ENCODE measurements at places on chromosomes 13 and 19.

- DNase-seq, result peak; percentile 56
Measured at GRCh38 chr13:75219479-75220237, 262.3 kb downstream of the TBC1D4 start.

DNA sequence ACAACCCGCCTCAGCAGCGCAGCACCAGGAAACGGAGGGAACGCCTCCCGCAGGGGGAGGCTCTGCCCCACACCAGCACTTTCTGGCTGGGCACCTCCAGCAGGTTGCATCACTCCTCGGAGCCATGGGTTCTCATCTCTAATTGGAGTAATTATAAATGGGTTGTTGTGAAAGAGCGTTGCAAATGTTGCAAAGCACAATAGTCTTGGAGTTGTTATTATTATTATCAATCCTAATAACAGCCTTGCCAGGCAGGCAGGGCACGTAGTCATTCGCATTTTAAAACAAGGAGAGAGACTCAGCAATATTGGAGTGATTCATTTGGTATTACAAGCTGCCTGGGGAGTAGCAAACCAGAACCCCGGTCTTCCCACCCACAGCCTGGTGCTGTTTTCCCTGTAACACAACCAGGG is 108.6 kb upstream of the GJB6 start:
- no peak for DNase-seq

DNA sequence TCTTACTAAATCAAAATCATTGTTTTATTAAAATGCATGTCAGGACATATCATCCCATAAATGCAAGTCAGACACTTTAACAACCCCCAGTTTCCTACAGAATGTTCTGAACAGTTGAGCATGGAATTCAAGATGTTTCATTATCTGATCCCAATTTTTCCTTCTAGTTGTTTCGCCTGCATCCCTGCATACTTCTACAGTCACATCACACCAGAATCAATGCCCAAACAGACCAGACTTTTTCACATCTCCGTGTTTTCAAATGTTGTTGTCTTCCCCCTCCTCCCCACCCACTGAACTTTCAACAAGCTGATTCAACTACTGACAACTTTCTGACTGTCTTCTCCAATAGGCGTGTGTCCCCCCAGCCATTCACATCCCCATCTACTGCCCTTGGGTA is 48.6 kb downstream of the LHFPL6 start:
- DNase-seq, result no peak

DNA sequence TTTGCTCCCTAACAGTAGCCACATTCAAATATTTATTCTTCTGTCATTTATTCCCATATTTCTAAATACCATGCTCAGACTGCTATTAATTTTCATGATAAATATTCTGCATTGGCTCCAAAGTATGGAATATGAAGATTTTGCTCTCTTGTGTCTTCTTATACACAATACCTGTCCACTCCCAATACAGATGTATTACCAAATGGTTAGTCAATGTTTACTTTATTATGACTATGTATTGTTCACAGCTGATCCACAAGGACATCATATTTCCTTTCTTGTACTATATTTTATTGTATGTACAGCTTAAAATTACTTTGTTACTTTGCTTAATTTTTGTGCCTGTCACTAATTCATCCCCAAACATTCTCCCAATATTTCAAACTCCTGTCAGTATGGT is 322.3 kb downstream of the OXGR1 start:
- no peak for DNase-seq

DNA sequence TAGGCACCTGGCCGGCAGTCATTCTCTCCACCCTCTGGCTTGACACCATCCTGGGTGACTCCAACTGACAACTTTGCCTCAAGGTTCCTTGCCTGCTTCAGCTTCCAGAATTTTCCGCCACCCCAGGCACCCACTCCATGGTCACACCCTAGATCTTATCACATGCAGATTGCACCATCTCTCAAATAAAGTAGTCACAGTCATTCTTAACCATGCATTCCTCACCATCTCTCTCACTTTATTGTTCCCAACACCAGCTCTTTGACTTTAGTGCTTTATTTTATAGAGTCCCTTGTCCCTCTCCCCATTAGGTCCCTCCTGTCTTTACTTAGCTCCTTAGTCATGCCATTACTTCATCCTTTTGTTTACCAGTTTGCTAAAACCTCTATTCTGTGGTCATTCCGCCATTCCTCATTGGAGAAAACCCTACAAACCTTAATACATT is 351.7 kb downstream of the SPRY2 start:
- no peak for DNase-seq

DNA sequence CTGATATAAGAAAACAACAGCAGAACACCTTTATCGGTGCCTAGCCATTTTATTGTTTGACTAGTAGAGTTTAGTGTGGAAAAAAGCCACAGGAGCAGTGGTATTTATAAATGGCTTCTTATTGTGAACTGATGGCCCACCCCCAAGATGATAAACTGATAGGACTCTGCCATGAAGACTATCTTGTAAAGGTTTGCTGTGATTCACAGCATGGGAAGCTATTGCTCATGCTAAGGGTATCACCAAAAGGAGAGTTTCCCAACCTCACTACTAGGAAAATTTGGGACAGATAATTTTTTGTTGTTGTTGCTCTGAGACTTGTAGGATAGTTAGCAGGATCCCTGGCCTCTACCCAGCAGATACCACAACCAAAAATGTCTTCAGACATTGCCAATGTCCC is 12.0 kb upstream of the SLC7A1 start:
- DNase-seq, result no peak

DNA sequence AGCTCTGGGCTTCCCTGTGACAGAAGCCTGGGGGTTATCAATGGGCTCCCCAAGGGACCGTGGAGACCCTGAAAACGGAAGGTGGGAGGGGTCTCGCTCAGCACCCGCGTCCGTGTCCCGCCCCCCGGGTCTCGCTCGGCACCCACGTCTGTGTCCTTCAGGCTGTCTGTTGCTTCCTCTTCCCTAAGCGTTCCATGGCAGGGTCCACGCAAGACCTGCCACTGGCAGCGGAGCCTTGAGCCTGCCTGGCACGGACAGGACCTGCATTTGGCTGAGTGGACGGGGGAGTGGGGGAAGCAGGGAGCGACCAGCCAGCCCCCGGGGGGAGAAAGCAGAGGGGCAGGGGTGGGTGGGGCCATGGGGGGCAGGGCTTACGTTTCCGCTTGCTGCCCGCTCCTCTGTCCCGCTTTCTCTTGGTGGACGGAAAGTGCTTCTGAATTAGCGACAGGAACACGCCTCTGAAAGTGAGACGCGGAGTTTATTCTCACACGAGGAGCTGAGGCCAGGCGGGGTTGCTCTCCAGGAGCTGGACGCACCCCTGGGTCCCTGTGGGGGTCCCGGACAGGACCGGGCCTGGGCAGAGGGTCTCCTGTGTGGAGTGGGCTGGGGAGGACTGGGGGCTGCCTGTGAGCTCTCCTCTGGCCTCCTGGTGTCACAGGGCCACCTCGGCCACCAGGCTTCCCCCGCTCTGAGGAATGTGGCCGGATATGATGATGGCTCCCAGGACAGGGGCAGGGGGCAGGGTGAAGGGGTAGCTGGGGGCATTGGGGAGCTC is 12.0 kb downstream of the GPX4 start:
- DNase-seq, result no peak

DNA sequence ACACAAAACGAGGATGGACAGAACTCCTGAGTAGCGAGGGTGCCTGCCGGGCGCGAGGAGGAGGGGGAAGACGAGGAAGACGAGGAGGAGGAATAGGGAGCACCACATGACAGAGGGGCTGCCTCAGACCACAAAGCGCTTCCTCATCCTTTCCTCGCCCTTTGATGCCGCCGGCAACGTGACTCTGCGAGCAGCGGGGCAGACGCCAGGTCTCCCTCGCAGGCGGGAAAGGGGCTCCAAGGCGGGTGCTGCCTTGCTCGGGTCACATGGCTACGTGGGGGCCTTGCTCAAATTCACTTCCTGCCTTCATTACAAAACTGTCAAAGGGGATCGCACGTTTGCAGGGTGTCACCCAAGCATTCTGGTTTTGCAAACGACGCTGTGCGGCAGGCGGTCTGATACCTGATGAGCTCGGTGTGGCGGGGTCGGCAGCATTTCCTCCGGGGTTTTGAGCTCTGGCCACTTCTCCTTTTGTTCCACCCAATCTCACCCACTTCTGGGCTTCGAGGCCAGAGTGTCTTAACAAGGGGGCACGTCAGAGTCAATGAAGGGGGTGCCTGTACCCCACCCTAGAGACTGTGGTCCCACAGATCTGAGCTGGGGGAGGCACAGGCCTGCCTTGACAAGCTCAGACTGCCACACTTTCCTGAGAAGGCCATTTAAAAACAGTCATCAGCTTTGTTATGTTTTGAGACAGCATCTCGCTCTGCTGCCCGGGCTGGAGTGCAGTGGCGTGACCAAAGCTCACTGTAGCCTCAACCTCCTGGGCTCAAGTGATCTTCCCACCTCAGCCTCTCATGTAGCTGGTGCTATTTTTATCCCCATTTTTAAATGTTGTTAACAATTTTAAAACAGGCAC is 14.9 kb downstream of the MAP2K2 start:
- DNase-seq, result no peak

- no peak for DNase-seq
Measured at GRCh38 chr13:40564342-40565001, 102.0 kb downstream of the FOXO1 start.

DNA sequence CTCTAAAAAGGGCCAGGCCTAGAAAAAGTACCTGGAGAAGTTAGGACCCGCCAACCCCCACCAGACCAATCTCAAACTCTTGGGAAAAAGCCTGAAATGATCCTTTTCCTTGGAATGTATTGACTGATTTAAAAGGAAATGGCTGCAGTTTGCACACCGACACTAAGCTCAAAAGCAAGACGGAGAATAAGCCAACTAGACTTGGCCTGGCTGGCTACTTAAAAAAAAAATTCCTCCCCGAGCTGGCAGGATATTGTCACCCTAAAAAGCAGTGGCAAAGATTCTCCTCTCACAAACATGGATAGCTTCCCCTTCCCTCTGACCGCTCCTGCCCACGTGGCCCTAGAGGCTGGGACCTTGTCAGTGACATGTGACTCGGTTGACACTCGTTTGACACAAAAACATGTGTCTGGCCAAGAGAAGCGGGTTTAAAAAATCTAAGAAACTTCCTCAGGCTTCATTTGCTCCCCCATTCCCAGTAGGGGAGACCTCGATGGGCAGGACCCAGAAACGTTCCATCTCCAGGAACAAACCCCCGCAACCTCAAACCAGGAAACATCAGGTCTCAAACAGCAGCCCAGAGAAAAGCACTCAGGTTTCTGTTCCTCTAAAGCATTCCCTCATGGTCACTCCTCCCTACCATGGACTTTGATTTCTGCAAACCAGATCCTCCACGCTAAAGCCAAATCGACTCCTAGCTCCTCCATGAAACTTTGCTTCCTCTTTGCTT is 1.3 kb downstream of the RFX1 start:
- no peak for DNase-seq

DNA sequence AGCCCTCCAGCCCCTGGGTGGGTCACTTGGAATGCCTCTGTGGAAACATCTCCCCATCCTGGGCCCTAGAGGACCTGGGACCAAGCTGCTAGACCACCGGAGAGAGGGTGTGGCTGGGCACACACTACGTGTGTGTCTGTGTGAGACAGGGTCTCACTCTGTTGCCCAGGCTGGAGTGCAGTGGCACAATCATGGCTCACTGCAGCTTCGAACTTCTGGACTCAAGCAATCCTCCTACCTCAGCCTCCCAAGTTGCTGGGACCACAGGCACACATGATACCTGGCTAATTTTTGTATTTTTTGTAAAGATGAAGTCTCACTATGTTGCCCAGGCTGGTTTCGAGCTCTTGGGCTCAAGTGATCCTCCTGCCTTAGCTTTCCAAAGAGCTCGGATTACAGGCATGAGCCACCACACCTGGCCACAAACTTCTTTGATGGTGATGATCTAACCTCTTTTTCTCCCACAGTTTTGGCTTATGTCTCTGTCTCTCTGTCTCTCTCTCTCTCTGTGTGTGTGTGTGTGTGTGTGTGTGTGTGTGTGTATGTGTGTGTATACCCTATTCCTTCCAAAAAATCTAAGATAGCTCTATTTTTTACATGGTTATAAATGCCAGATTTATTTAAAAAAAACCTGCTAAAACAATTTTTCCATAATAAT is 32.1 kb upstream of the SLC7A9 start:
- no peak for DNase-seq

- DNase-seq, result peak; percentile 53
Measured at GRCh38 chr19:2391118-2391725, 31.2 kb downstream of the TMPRSS9 start.

DNA sequence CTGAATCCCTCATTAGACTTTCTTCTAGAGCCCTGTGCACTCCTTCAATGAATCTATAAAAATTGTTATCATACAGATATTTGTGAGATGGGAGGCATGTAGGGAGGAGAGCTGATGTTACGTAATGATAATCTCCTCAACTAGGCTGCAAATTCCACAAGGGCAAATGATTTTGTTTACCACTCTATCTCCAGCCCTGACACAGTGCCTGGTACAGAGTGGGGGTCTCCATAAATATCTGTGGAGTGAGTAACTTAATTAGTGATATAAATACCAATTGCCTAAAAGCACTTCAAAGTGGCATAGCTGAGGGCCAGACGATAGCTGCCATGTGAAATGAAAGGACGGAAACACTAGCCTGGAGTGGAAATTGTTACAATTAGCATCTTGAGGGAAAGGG is 54.2 kb downstream of the SERTM1 start:
- DNase-seq, result no peak

DNA sequence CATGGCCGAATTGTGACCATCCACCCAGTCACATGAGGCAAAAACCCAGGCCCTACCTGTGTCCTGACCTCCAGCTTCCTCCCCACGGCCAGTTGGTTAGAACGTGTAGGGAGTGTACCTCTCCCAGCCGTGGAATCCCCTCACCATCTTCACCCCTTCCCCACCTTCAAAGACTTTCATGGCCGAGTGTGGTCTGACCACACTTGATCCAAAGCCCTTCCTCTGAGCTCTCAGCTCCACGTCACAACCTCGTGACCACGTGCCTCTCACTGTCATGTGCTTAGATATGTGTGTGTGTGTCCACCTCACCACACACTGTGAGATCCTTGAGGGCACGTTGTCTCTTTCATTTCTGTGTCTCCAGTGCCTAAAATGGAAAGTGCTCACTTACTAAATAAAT is 48.6 kb upstream of the UBE2L5 start:
- DNase-seq, result no peak

GRCh38 chr19:45352062-45352461 is 11.5 kb downstream of the KLC3 start:
- DNase-seq, result no peak

GRCh38 chr13:41658057-41658661 is 200.8 kb downstream of the RGCC start:
- no peak for DNase-seq

DNA sequence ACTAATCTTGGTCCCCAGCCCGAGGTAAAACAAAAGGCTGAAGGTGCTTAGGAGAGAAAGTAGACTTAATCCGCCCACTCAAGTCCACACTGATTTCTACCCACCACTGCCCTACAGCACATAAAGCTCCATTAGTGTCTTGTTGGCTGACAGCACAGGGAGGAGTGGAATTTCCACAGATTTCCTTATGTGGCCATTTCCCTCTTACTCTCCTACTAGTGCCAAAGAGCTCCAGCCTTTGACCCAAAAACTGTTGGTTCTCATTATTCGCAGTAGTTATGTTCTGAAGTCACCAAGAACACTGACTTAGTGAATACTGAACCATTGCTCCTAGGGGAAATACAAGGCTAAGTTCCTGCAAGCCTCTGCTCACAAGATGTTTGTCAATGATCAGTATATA is 61.2 kb downstream of the RAB20 start:
- DNase-seq, result no peak
